ENCODE measurements at places on chromosomes 11 and 22.

- no peak for DNase-seq
Observed at GRCh38 chr11:76701294-76702040, 30.9 kb upstream of the LRRC32 start.

DNA sequence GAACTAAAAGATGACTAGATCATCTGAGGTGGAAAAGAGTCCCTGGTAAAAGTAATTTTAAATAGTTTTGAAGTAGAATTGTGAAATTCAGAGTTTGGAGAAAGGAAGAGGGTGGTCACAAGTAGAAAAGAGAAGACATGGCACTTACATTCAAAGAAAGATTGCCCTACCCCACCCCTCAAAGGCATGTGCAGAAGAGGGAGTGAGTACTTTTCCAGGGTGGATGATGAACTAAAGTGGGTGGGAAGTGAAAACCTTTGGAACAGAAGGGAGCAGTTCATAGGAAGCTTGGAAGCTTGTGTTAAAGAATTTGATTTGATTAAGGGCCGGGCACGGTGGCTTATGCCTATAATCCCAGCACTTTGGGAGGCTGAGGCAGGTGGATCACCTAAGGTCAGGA, 23.6 kb downstream of the SREBF2 start:
- no peak for DNase-seq

GRCh38 chr11:38254913-38255312, 1656.9 kb upstream of the RAG2 start:
- DNase-seq = no peak

DNA sequence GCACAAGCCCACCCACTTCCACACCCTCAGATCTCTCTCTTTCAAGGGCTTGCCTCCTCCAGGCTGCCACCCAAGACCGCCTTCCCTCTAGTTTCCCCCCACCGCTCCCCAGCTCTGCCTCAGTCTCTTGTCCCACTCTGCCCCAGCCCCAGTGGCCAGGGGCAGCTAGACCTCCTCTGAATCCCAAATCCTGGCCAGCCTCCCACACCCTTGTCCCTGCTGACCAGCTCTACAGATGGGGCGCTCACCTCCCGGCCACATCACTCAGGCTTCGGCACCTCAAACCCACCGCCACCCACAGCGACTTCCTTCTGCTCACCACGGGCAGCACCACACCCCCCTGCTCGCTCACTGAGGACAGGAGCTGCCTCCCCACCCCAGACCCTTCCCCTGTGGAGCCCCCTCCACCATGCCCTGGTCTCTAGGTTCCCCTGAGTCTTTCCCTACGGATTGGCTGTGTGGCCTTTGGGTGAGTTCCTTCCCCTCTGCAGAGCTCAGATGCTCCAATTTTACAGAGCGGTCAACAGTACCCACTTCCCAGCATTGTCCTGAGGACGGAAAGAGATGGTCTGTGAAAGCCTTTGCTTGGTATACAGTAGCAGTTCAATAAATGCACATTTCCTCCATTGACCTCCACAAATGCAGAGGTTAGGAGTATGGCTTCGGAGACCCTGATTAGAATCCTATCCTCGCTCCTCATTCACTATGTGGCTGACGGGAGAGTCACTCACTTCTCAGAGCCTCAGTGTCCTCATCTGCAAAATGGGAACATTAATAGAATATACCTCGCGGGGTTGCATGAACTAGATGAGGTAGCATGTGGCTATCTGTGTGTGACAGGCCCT, 11.5 kb upstream of the SPI1 start:
- no peak for DNase-seq

GRCh38 chr11:71499125-71499524, 27.9 kb upstream of the KRTAP5-7 start:
- DNase-seq = no peak

- no peak for DNase-seq
Observed at GRCh38 chr22:35970616-35971455, 57.8 kb downstream of the RBFOX2 start.

- DNase-seq = no peak
Observed at GRCh38 chr11:76762867-76763572, 20.1 kb upstream of the TSKU start.

GRCh38 chr11:1082728-1083620, 8.3 kb downstream of the MUC2 start:
- DNase-seq = no peak
